NCI-H748 treated with DMSO at 0.1 percent for 48 hours (cell line): ENCODE measurements at places on chromosomes 7 and 10.

DNA sequence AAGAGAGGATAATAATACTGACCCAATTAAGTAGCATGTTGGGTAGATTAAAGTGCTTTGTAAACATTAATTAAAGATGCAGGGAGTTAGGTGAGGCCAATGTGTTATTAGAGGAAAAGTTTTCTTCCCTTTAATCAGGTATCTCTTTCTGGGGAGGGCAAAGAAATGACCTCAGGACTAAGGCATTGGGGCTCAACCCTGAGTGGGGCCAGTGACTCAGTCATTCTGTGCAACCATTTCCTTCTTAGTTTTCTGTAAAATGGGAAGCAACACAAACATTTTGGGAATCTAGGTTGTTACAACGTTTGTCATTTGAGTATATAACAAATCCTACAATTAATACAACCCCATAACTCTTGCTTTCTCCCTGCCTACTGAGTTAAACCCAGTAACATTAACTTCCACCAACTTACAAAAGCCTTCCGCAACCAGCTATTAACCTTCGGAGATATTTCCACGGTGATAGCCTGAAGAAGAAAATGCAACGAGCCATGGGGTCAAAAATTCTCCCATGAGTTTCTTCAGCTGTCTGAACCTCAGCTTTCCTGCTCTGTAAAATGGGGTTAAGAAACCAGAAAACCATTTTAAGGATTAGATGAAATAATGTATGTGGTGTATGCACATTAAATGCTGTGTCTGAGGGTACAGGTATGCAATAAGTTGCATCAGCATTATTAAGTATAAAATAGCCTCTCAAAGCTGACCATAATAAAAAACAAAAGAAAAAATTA lies 965 bp upstream of the PROSER2 start:
- DNase-seq: no peak

DNA sequence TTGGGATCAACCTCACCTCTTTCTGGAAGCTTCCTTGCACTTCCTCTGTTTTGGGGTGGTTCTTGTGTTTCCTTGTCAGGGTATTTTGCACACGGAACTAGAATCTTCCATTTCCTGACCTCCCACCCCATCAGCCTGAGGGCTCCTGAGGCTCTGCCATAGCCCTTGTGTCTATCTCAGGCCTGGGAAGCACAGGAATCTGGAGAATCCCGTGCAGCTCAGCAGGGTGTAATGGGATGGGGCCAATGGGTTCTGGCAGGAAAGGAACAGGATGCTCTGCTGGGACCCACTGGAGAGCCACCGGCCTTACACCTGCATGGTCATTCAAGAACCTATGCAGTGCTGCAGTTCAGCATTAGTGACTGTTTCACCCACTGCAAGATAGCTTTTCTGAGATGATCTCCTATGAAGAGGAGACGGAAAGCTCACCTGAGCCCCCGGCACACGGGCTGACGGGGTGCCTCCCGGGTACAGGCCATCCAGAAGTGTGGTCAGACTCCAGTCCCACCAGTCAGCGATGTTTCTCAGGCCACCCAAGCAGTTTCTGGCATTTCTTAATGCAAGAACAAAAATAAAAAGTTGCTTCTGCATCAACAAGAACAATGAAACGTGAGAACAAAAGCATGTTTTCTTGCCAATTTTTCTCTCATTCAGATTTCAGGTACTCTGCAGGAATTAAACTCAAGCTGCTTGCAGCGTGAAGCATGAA lies 133.2 kb downstream of the PKD1L1 start:
- DNase-seq: no peak

DNA sequence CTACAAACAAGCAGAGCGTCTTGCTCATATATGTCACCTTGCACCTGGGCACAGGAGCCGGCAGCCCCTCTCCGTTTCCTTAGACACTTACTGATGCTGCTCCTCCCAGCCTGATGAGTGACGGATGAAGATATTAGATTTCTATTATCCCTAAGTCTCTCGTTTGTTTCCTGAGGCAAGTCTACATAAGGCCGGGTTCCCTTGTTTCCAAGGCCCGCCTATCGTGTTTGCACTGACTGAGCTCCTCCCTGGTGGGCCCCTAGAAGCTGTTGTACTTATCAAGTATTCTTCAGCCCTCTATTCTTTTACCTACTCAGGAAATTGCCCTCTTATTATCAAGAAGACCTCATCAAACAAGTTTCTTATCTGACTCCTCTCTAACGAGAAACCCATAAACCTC lies 18.5 kb downstream of the SH3PXD2A start:
- DNase-seq: no peak

DNA sequence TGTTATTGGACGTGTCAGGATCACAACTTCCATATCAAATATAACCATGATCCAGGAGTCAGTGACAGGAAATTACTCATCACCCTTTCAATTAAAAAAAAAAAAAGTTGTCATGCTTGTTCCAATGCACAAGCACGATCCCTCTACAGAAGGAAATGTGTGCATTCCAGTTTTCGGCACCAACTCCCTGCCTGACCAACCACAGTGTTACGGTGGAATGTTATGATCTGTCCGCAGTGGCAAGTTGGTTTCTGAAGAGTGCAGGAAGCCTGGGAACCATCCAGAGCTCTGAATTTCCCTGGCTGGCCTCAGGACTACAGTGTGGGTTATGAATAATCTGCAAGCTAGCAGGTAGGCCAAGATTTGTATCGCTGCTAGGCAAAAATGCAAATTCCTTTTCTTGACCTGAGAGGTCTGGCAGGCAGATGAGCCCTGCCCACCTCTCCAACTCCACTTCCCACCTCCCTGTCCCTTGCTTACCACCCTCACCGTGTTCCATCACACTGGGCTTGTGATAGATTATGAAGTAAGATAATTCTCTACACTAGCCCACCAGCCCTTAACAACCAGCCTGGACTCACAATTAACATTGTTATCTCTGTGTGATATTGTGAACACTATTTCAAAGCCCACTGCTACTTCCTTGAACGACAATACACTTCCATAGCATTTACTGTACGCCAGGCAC lies 20.4 kb downstream of the FRMPD2 start:
- no peak for DNase-seq

DNA sequence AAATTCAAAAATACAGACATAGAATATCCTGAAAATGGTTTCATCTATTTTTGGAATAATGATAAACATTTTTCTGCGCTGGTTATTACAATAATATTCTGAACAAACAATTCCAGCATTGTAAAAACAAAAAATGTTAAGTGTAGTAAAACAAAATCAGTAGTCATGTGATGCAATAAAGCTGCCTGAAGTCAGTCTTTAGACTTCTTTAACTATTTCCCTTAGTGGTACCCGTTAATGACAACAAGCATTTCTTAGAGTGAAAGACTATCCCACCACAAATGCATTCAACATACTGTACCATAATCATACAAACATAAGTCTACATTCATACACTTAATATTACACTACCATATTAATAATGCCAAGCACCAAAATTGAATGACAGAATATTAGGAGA lies 1.6 kb downstream of the SKAP2 start:
- DNase-seq: no peak

DNA sequence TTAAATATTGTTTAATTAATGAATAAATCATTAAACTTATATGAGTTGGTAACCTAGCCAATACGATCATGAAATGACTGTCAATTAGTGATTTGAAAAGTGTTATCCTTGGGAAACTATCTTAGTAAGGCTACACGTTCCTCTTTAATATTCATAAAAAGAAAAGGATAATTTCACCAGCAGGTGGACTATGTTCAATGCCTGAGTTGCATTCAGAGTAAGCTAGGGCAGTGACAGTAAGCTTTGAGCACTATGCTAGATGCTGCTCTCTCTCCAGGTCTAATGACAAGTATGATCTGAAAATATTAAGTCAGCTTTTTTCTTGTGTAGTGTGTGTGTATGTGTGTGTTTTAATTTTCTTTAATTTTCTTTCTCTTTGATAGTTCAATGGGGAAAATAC lies 486.3 kb upstream of the PCDH15 start:
- no peak for DNase-seq

GRCh38 chr7:32936689-32937088 lies 20.6 kb upstream of the FKBP9 start:
- DNase-seq: no peak

GRCh38 chr10:118586911-118587310 lies 8.5 kb downstream of the PRLHR start:
- DNase-seq: no peak

- no peak for DNase-seq
Observed at GRCh38 chr7:66348959-66349358, 143.8 kb downstream of the TPST1 start.

DNA sequence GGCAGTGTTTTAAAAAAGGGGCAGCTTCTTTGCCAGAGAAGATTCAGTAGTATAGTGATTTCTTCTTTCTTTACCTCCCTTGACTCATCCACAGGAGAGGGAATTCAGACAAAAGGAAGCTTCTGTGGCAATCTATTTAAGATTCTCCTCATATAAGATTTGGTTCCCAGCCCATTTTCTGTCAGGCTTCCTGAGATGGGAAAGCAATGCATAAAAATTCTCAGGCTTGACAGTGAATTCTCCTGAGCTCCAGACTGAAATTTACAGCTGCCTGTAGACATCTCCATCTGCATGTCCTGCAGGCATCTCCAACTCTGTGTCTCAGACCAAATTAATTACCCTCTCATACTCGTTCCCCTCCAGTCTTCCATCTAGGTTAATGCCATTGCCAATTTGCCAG lies 72.8 kb downstream of the TSPAN12 start:
- DNase-seq: no peak

- no peak for DNase-seq
Observed at GRCh38 chr7:45324683-45325237, 167.2 kb downstream of the RAMP3 start.

DNA sequence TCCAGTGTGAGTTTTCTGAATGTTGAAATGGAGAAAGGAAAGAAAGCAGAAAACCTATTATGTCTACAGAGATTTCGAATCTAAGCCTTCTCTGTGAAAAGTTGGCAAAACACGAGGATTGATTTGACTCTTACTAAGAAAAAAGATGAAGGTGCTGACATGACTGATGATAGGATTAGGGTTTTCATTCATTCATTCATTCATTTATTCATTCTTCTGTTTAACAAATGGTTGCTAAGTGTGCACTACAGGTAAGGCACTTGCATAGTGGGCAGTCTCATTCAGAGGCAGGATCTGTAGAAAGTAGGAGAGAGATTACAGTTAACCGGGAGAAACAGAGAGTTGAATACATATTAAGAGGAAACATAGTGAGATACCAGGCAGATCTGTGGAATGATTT lies 137.1 kb downstream of the ZNF365 start:
- no peak for DNase-seq

GRCh38 chr10:28837613-28838390 lies 160.5 kb downstream of the BAMBI start:
- no peak for DNase-seq

- no peak for DNase-seq
Observed at GRCh38 chr10:62584731-62585130, 210.6 kb downstream of the ZNF365 start.

- no peak for DNase-seq
Observed at GRCh38 chr10:15482156-15482555, 111.1 kb upstream of the FAM171A1 start.

GRCh38 chr10:15518250-15518649 lies 147.2 kb upstream of the FAM171A1 start:
- DNase-seq: no peak

DNA sequence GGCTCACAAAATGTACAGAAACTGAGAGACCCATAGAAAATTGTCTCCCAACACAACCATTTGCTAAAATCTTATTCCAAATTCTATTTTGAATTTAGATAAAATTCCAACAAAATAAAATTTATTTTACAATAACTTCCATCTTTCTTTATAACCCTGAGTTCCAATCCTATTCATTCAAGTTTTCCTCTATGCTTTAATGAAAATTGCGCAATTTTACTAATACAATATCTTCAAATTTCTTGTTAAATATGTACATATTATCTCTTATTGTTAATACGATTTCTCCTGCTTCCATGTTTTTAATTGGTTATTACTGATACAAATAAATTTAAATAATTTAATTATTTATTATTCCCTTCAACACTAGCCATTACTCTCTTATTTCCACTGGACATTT lies 645.2 kb upstream of the COBL start:
- DNase-seq: no peak

DNA sequence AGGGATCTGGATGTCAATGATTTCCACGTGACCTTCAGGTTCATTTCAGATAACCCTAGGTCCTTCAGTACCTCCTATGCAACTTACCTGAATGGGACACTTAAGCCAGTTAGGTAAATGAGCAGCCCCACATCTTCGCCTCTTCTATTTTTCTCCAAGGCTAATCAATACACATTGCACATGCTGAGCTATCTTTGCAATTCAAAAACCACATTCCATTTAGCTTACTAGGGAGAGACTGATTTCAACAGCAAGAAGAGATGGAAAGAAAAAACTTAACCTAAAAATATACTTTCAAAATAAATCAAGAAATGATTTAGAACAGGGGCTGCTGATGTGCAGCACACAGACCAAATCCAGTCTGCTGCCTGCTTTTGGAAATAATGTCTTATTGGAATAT lies 81.8 kb upstream of the CDCA7L start:
- no peak for DNase-seq

GRCh38 chr7:36663481-36663880 lies 60.8 kb downstream of the AOAH start:
- DNase-seq: no peak

GRCh38 chr7:23315366-23315765 lies 16.2 kb downstream of the MALSU1 start:
- no peak for DNase-seq

GRCh38 chr10:71213761-71214440 lies 1.5 kb downstream of the UNC5B start:
- DNase-seq: peak; percentile 16

GRCh38 chr10:120689777-120690529 lies 161.2 kb upstream of the WDR11 start:
- DNase-seq: no peak

- DNase-seq: no peak
Observed at GRCh38 chr7:79933144-79933543, 201.5 kb upstream of the GNAI1 start.

GRCh38 chr7:148044173-148044572 lies 546.4 kb upstream of the C7orf33 start:
- peak; percentile 93 for DNase-seq

DNA sequence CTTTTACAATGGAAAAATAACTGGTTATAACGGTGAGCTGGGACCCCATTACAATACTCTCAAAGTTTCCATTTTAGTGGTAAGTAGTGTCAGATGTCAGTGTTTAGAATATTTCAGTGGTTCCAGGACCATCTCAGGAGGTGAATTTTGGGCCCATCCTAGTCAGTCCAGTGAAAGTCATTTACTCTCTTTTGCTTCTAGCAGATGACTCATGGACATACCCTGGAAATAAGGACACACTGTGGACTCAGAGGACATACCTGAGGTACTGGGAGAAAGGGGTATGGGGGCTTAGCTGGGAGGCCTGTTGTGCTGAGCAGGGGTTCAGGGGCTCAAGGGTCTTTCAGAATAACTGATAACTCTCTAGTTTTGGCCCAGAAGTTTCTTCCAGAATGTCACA lies 618 bp upstream of the GIMAP4 start:
- DNase-seq: no peak

DNA sequence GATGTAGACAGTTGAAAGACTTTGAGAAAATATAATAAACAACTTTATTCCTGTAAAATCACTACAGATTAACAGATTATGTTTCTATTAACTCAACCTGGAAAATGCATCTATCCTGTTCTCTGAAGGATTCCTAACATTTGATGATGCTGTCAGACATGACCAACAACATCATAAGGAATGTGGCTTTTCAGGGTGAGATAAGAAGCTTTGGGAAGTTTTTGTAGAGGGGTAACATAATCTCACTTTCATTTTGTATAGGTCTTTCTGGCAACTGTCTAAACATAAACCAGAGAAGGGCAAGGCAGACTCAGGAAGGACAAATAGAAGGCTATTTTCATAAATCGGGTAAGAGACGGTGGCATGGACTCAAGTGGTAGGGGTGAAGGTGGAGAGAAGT lies 112.2 kb downstream of the TES start:
- no peak for DNase-seq

GRCh38 chr7:1811850-1812508 lies 141.9 kb downstream of the ELFN1 start:
- DNase-seq: no peak
